Umbilical cord (tissue), 2 donors: ENCODE measurements at places on chromosomes 2 and 18.
A peak's percentile ranks its signal among the peaks of the same experiment; 100 is the strongest.

DNA sequence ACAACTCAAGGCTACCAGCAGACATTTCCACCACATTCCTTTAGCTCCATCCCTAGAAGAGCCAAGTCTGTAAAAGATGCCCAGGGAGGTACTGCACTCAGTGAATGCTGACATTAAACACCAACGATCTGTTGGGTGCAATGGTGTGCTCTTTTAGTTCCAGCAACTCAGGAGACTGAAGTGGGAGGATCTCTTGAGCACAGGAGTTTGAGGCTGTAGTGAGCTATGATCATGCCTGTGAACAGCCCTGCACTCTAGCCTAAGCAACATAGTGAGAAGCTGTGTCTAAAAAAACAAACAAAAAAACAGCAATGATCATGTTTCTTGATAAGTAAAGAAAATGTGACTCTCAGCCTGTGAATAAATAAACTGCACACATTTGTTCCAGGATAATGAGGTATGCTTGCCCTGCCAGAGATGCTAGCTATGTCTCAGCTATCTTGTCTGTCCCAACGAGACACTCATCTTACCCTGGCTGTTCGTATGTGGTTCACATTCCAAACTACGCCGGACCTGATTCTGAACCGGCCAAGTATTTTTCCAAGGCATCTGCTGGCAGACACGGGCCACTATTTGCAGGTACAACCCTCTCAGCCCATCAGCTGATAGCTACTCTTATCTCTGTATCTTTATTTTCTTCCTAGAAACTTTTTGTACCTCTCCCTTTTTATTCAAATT lies 21.8 kb downstream of the TMEM182 start:
- DNase-seq = no peak

- no peak for DNase-seq
Observed at GRCh38 chr2:10136101-10136934, 13.8 kb downstream of the RRM2 start.

DNA sequence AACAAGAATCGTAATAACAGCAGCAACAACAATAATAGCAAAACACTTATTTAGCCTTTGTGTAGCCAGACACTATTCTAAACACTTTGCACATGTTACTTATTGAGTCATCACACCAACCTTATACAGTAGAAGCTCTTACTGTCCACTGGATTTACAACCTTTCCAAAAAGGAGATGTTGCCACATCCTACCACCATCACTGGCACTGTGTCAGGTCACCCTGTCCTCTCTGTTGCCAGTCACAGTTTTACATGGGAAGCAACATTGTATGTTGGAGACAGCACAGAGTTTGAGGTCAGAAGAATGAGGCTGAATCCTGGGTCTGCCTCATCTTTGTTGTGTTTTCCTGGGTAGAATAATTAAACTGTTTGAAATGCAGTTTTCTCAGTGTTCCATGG lies 201.4 kb upstream of the EPAS1 start:
- DNase-seq = no peak

DNA sequence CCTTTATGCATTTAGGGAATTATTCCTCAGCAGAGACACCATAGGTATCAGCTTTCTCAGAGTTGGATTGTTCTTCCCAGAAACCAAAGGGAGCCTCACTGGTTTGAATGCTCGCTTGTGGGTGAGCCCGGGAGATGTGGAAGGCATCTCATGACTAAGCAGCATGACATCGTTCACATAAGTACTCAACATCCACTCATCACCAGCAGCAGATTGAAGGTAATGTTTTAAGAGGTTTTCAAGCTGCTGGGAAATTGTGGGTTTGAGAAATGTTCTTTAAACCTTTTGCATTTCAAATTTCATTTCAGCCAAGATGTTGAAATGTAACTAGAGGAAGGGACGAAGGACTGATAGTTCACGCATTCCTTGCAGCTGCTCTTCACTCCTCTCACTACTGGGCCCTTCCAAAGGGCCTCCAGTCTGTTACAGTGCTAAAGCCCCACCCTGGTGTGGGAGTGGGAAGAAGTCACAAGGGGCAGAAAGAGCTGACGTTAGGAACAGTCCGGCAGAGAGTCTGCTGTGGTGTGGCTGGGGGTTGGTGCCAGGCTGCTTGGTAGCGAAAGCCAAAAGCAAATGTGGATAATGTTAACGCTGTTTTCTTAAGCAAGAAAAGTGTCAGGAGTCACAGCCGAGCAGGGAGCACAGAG lies 324.5 kb upstream of the EPHA4 start:
- DNase-seq = peak; percentile 67

GRCh38 chr2:188475945-188476344 lies 184.3 kb downstream of the GULP1 start:
- DNase-seq = no peak

GRCh38 chr2:40820319-40820718 lies 368.4 kb upstream of the SLC8A1 start:
- DNase-seq = no peak

DNA sequence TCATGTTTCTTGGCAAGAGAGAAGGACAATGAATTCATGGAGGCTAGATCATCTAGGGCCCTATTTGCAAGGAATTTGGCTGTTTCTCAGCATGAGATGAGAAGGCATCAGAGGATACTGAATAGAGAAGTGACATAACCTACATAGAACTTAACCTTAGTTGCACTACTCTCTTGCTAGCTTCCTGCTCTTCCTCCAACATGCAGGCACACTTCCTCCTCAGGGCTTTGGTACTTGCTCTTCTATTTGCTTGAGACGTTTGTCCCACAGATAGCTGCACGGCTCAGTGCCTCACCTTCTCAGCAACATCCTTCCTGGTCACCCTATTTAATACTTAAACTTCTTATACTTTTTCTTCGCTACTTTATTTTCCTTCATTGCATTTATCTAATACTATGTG lies 20.0 kb upstream of the LANCL1 start:
- DNase-seq = no peak

DNA sequence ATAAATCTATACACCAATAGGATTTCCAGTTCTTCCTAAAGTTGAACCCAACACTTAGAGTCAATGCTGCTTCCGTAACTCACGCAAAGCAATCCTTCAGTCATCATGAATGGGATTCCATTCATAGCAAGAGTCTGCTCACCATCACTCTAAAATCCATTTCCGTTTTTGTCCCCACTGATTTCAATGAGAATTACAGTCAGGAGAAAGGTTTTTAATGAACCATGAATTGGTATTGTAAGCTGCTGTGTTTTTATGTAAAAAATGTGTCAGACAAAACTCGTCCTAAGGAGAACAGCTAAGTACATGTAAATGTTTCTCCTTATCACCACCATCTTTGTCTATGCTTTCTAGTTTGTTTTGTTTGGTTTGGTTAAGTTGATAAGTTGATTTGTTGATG lies 391.5 kb downstream of the IRS1 start:
- DNase-seq = no peak

DNA sequence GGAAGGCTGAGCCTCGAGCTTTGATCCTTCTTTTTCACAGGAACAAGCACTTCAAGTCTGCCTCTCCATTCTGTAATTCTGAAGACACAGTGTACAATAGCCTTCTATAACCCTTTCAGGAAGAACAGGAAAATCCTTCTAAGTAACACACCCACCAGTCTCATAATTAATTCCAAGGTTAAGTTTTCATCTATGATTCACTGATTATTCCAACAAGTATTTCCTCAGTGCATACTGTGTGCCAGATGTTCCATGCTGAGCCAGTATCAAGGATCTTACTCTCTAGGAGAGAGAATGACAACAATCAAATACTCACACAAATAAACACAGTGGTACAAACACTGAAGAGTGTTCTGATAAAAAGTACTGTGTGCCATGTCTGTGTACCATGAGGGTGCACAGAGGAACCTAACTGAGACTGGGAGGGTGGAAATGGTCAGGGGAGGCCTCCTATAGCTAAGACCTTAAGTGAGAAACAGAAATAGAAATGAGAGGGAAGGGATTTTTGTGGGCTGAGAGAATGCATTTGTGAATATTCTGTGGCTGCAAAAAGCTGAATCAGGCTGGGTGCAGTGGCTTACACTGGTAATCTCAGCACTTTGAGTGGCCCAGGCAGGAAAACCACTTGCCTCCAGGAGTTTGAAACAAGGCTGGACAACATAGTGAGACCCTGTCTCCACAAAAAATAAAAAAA lies 7.3 kb upstream of the MTLN start:
- no peak for DNase-seq

DNA sequence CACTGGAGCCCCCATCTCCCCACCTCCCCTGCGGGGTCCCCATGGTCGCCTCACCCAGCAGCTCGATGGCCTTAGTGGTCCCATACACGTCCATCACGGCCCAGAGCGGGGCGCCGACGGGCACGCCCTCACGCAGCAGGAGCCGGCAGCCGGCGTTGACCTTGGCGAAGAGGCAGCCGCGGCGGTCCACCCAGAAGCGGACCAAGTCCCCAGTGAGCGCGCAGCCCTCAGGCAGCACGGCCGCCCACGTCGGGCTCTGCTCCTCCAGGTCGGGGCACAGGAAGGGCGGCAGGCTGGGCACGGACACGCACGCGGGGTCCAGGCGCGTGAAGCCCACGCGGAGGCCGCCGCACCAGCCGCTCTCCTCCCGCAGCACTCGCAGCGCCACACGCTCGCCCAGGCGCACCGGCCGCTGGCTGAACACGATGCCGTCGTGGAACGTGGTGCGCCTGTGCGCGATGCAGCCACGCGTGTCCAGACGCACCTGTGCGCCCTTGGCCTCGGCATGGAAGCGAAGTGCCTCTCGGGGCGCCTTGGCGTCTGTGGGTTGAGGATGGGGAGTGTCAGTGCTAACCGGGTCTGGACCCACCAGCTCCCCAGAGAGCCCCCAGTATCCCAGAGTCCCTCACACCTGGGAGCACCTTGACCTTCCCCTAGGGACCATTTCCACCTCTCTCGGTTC lies 4.6 kb downstream of the NEURL3 start:
- DNase-seq = no peak

- peak; percentile 85 for DNase-seq
Observed at GRCh38 chr2:5729416-5729815, 37.2 kb downstream of the SOX11 start.

- DNase-seq = peak; percentile 61
Observed at GRCh38 chr2:107325981-107326786, 440.2 kb upstream of the ST6GAL2 start.

DNA sequence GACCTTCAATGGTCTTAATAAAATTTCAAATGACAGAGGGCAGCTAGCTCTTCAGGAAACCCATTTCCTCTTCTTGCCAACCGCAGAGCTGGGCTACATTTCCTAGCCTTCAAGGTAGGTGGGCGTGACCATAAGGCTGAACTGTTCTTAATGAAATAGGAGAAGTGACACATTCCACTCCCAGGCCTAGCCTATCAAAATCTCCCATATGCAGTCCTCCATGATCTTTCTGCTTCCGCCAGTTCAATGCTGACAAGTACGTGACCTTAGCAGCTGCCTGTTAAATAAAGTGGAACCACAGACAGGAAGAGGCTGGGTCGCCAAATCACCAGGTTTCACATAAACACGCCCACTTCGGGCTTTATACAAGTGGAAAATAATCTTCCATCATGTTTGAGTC lies 13.2 kb downstream of the SERPINE2 start:
- DNase-seq = no peak

DNA sequence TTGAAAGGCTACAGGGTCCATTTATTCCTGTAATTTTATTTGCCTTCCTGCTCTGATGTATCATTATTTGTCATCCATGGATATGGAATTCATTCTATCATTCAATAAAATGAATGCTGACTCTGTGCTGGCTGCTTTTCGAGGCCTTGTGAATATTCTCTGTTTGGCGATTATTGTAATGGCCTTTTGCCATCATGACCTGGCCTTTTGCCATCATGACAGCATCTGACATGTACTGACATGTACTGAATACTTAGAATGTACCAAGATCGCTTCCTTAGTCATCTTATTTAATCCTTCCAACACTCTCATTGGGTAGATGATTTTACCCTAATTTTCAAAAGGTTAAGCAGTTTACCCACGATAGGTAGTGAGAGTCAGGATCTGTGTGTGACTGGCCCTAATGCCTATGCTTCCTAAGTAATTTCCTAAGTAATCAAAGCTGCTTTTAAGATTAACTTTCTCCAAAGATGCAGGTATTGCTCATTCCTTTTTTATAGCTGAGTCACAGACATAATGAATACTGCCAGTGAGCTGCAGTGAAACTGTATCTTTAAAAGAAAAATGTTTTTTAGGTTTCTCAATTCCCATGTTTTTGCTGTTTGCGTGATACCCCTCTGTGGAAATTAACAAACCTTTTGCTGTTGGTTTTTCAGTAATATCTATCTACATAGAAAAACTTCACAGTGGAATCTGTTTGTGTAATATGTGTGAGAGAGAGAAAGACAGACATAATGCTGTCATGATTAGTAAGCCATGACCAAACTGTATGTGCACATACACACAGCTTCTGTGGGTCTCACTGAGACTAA lies 127.8 kb downstream of the CERS6 start:
- DNase-seq = no peak

DNA sequence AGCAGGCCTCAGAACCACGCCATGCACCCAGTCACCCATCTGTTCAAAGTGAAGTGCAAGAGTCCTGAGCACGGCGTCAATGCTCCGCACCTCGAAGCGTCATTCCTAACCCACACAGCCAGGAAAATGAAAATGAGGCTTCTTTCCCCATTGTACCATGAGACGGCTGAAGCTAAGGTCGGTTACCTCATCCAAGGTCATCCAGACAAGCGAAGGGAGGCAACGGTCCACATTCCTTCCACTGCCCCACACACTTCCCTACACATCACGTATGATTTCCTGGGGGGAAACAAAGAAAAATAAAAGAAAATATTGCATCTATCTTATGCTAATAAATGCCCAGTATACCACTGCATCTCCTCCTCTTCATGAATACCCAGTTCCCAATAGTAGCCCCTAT lies 113.5 kb upstream of the RAB6C start:
- no peak for DNase-seq

- no peak for DNase-seq
Observed at GRCh38 chr2:167509586-167509985, 621.3 kb downstream of the XIRP2 start.

- DNase-seq = no peak
Observed at GRCh38 chr2:72128059-72128842, 19.4 kb downstream of the CYP26B1 start.

DNA sequence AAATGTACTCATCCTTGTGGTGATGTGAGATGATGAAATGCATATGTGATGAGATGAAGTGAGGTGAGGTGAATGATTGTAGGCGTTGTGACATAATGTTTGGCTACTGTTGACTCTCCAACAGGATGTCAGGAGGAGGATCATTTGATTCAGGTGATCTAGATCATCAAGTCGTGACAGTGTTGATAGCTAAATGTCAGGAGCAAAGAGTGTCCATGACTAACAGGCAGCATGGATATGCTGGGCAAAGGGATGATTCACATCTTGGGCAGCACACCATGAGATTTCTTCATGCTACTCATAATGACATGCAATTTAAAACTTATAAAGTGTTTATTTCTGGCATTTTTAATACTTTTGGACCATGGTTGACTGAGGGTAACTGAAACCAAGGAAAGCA lies 40.2 kb upstream of the UBXN4 start:
- DNase-seq = no peak

- DNase-seq = no peak
Observed at GRCh38 chr18:61735564-61736102, 157.2 kb downstream of the RNF152 start.
